NCI-H187 treated with DMSO at 0.1 percent for 48 hours (cell line): ENCODE measurements at places on chromosomes 16 and 17.

- no peak for DNase-seq
Observed at GRCh38 chr16:12655537-12655936, 148.2 kb downstream of the CPPED1 start.

DNA sequence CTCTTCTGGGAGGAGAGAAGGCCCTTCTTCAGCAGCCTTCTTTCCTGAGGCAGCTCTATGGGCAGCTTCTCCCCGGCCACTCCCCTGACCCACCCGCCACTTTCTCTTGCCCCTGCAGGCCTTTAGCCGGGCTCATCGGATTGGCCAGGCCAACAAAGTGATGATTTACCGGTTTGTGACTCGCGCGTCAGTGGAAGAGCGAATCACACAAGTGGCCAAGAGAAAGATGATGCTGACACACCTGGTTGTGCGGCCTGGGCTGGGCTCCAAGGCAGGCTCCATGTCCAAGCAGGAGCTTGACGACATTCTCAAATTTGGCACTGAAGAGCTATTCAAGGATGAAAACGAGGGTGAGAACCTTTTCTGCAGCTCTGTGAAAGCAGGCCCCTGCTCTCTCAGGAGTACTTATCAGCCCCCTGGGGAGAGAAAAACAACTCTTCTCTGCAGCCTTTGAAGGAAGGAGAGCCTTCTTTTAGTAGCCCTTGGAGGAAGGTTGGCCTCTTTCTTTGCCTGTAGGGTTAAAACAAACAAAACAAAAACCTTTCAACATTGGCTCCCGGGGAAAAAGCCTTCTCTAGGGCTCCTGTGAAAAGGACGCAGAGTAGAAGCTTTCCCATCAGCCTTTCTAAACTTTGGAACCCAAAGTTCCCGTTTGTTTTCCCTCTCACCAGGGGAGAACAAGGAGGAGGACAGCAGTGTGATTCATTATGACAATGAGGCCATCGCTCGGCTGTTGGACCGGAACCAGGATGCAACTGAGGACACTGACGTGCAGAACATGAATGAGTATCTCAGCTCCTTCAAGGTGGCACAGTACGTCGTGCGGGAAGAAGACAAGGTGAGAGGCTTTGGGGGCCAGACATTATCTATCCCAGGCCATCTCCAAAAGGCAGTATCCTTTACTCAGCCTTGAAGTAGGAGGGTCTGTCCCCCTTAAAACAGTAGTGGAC, 12.7 kb downstream of the RNF227 start:
- peak; percentile 47 for DNase-seq

GRCh38 chr16:30937692-30938091, 11.2 kb upstream of the ORAI3 start:
- no peak for DNase-seq

DNA sequence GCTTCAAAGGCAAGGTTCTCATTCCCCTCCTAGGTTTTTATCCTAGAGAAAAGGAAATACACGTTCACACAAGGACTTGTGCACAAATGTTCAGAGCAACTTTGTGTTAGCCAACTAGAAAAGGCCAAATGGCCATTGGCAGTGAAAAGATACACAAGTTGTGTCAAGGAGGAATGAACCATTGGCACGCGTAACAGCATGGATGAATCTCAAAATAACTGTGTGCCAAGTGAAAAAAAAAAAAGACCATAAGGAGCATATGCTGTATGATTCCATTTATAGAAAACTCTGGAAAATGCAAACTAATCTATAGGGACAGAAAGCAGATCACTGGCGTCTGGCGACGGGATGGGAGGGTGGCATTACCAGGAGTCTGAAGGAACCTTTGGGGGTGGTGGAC, 333.8 kb downstream of the SNX29 start:
- DNase-seq: no peak

- DNase-seq: no peak
Observed at GRCh38 chr16:7077636-7078035, 255.0 kb upstream of the RBFOX1 start.

- DNase-seq: no peak
Observed at GRCh38 chr17:4028436-4028835, 64.2 kb upstream of the ATP2A3 start.

- no peak for DNase-seq
Observed at GRCh38 chr16:58815181-58815888, 81.2 kb upstream of the GOT2 start.

DNA sequence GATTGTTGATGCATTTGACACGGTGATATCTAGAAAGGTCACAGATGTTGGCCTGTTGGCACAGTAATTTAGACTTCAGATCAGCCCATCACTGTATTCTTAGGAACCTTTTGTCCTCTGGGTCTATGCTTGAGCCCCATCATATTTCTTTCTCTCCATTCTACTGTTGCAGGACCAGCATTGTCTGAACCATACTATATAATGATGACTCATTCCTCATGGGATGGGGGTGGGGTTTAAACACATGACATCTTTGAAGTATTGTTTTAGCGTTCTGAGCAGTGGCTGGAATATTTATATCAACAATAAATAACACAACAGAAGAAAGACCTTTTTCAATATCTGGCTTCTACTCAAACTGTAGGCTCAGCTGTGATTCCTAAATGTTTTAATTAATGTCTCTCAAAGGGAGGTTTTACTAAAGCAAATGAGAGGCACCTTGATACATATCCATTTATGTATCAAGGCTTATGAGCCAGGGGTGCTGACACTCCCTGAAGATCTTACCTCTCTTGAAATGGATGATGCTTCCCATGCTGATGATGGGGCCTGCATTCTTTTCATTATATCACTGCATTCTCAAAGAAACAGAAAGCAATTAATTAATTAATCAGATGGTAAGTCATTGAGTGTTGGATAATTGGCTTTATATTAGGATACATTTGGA, 379.0 kb upstream of the GOT2 start:
- DNase-seq: no peak

- DNase-seq: no peak
Observed at GRCh38 chr17:80753685-80754345, 209.2 kb downstream of the RPTOR start.

DNA sequence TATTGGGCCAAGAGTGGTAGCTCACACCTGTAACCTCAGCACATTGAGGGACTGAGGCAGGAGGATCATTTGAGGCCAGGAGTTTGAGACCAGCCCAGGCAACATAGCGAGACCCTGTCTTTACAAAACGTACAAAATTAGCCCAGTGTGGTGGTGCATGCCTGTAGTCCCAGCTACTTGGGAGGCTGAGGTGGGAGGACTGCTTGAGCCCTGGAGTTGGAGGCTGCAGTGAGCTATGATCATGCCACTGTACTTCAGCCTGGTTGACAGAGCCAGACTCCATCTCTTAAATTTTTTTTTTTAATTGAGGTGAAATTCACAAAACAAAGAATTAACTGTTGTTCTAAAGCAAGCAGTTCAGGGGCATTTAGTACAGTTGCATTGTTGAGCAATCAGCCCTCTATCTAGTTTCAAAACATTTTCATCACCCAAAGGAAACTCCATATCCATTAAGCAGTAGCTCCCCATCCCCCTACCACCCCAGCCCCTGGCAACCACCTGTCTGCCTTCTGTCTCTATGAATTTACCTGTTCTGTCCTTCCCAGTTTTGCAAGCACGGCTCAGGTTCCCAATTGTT, 15.6 kb downstream of the SNX29 start:
- DNase-seq: no peak

GRCh38 chr17:79233916-79234551, 159.4 kb downstream of the ENGASE start:
- DNase-seq: no peak

DNA sequence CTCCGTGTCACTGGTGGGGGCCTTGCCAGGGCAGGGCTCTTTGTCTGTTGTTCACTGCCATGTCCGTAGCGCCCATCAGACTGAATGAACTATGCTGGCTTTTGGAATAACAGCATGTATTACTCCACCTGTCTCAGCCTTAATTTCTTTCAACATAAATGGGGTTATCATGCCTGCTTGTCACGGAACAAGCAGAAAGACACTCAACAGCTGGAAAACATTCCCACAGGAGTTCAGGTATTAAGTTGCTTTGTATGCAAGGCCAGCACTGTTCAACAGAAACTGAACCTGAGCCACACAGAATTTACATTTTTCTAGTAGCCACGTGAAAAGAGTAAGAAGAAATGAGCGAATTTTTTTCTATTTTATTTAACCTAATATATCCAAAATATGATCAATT, 13.1 kb downstream of the PPL start:
- no peak for DNase-seq

- no peak for DNase-seq
Observed at GRCh38 chr17:28130472-28130871, 88.0 kb downstream of the NLK start.

- no peak for DNase-seq
Observed at GRCh38 chr16:11355862-11356261, 10.6 kb downstream of the RMI2 start.

- DNase-seq: no peak
Observed at GRCh38 chr16:15636392-15636873, 6.5 kb downstream of the MARF1 start.

DNA sequence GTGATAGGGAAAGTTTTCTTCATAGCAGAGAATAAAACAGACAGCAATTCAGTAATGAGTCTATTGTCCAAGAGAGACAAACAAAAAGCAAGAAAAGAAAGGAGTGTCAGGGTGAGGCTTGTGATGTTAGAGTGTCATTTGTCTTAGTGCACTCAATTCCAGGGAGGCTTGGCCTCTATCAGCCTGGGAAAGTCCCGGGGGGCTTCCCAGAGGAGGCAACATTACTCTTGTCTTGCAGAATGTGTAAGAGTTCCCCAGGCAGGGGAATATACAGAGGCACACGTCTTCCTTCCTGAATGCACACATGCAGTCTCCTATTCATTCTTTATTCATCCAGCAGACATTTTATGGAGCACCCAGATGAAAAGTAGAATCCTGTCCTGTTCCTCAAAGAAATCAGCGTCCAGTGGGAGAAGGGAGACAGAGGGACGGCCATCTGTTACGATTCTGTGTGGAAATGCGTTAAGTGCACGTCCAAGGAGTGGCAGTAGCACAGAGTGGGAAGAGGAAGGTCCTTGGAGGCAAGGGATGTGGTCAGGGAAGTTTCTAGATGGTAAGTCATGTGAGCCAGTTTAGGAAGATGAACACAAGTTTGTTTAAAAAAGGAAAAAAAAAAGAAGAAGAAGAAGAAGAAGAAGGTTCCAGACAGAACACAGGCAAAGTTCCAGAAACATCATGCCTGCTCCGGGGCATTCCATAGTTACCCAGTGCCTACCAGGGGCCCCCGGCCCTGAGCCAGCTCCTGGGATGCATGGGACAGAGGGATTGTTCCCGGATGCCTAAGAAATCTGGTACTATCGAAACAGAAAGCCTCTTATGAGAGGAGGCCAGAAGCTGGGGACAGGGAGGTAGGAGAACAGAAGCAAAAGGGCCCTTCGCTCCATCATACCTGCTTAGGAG, 21.1 kb downstream of the CACNG4 start:
- DNase-seq: no peak

DNA sequence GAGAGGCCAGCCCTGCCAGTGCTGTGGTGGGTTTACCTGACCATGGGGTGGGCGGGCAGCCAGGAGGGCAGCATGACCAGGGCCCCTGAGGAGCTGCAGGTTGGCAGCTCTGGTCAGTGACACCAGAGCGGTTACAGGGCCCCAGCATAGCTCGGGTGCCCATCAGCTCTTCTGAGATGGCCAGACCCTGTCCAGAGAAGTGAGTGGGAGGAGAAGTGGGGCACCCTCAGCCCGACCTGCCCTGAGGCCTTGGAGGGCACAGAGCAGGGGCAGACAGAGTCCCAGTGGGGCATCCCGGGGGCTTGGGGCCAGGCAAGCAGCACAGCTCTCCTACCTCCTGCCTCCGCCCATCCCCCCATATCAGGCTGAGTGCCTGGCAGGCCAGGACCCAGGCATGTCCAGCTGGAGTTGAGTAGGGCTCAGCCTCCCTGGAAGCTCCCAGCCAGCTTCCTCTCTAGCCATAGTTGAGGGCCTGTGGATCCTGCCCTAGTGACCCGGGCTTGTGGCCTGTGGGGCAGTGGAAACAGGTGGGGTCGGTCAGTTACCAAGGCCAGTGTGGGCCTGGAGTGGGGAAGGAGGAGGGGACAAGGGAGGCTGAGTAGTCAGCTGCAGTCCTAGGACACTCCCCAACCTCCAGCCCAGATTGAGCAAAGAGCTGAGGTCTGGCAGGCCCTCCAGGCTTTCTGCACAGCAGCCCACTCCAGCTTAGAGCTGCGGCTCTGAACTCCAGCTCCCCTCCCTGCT, 83.5 kb downstream of the AMFR start:
- no peak for DNase-seq

GRCh38 chr17:82276938-82277337, 3.4 kb upstream of the CSNK1D start:
- no peak for DNase-seq

DNA sequence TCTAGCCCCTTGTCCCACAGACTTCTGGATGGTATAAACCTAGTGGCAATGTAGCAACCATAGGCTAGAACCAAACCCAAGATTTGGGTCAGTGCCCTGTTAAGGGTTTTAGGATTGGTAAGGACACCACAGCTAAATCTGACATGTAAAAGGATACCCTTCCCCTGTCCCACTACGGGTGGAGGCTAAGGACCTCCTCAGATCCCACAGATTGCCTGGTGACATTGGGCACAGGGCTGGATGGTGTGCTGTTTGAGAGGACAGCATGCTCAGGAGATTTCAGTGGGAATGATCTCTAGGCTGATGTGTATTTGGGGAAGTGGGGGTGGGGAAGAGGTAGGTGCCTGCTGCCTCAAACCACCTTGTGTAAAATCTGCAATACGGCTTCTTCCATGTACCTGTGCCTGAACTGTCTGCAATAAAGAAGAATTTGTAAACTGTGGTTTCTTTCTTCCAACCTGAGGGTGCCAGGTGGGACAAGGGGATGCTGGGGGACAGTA, 671 bp upstream of the EDC4 start:
- DNase-seq: no peak

DNA sequence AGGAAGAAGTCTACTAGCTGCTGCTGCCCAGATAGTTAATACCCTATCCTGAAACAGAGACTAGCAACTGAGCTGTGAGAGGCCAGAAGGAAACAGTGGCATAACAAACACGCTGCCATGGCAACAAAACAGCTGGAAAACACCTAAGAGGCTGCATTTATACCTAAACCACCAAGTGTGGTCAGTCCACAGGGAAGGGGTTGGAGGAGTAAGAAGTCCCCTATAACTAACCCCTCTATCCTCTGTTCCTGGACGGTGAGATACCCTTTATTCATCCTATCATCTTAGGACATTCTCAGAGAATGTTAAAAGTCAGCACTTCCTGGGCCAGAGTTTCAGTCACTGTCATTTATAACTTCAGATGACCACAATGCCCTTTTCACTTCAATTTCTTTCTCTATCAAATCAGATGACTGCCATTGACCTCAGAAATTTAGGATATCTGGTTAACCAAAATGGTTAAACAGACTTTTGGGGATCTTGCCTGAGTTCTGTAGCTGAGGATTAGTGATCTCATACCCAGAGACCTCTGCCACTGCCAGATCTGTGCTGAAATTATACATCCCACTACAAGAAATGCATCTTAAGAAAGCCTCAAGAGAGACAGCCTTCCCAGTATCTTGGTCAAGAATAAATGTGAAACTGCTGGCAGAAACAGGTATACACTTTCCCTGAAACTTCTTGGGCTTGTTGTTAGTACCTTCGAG, 36.2 kb downstream of the STH start:
- DNase-seq: no peak

DNA sequence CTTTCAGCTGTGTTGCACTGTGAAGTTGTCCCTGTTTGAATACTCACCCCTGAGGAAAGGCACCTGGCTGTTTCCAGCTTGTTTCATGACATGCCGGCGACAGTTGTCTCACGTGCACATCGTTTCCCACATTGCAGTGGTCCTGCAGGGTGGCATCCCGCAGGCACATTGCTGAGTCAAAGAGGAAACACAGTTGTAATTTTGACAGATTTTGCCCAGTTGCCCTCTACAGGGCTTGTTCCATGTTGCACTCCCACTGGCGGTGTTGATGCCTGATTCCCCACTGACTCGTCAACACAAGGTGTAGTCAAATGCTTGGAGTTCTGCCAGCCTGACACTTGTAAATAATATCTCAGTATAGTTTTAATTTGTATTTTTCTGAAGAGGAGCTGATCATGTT, 23.8 kb downstream of the EPN2 start:
- no peak for DNase-seq
